Muscle of leg (tissue), 16 donors: ENCODE measurements at places on chromosomes 11 and 22.

DNA sequence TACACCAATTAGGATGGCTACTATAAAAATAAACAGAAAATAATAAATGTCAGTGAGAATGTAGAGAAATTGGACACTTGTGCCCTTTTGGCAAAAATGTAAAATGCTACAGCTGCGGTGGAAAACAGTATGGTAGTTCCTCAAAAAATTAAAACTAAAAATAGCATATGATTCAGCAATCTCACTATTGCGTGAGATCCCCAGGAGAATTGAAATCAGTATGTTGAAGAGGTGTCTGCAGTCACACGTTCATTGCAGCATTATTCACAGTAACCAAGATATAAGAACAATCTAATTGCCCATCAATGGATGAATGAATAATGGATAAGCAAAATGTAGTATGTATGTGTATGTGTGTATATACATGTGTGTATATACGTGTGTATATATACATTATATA is 6.8 kb downstream of the OR52N2 start:
- H3K27me3 ChIP-seq: no peaks in the 10 kb centered on the region
- no peaks in the 10 kb centered on the region for H3K36me3 ChIP-seq
- no peaks in the 10 kb centered on the region for H3K4me1 ChIP-seq
- DNase-seq: peak; percentile 20

DNA sequence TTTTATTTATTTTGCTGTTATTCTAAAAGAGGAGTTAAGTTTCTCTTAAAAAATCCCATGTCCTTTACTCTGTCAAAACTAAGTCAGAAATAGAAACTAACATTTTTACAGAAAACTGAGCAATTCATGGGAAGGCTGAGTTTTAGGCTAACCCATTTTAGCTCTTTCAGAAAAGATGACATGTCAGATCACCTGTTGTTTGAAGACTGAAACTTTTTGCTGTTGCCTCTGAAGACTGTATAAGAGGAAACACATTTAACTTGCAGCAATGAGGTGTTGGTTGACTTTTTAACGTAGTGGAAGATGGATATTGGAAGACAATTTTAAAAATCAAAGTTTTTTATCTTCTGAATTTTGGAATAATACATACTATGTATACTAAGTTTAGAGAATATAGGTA is 115.4 kb downstream of the METTL15 start:
- no peaks in the 10 kb centered on the region for H3K4me1 ChIP-seq
- no peak for DNase-seq
- no peak overlapping the region for H3K27ac ChIP-seq
- H3K36me3 ChIP-seq: no peaks in the 10 kb centered on the region
- no peak overlapping the region for H3K4me3 ChIP-seq
- H3K27me3 ChIP-seq: no peaks in the 10 kb centered on the region

DNA sequence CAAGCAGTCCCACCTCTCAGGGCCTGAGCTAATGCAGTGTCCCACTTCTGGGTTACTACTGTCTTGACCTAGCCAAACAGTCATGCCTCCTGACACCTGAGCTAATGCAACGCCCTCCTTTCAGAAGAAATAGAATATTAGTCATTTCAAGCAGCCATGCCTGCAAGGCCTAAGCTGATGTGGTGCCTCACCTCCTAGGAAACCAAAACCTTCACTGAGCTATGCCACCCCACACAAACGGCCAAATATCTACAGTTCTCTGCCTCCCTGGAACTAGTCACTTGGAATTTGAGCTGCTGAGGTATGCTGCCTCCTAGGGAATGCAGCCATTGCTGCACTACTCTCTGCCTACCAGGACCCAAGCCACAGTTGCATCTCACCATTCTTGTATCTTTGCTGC is 8.3 kb upstream of the MS4A6E start:
- no peak overlapping the region for H3K4me3 ChIP-seq
- no peaks in the 10 kb centered on the region for H3K36me3 ChIP-seq
- no peaks in the 10 kb centered on the region for H3K4me1 ChIP-seq

- DNase-seq: peak; percentile 67
- H3K27ac ChIP-seq: peak within 1 kb of the TSS; percentile 74
- peaks cover 21% of the 10 kb centered on the region for H3K4me1 ChIP-seq
- peak within 1 kb of the TSS; percentile 60 for H3K4me3 ChIP-seq
- H3K27me3 ChIP-seq: peaks cover 28% of the 10 kb centered on the region
These were observed at the start of gene LAYN for GRCh38 chr11:111540114-111540936. TSS of gene LAYN (plus strand) at chr11:111540720. CDS start at chr11:111540844, 124 bp downstream.

DNA sequence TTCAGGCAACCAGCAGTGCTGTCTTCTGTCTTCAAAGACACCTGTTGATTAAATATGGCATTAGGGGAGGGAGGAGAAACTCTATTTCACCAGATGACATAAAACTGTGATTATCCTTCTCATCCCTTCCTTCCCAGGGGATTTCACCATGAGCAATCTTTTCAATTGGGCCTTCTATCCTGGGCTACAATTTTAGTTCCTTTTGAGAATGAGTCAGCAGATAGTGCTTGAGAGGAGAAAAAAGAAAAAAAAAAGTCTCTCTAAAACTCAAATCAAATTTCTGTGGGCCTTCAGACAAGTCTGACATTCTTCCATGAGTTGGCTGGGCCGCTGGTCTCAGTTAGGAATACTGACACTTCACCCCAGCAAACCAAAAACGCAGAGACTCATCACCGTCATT is 7.2 kb downstream of the FLI1 start:
- no peak overlapping the region for H3K4me3 ChIP-seq
- H3K27me3 ChIP-seq: peaks cover 16% of the 10 kb centered on the region
- no peaks in the 10 kb centered on the region for H3K4me1 ChIP-seq
- no peak for DNase-seq

- peaks cover 19% of the 10 kb centered on the region for H3K4me1 ChIP-seq
- no peak for DNase-seq
- H3K36me3 ChIP-seq: no peaks in the 10 kb centered on the region
- H3K4me3 ChIP-seq: no peak overlapping the region
These were observed 226.6 kb downstream of the ST3GAL4 start for GRCh38 chr11:126581871-126582648.

GRCh38 chr11:102420547-102420946 is 32.0 kb downstream of the TMEM123 start:
- no peak overlapping the region for H3K4me3 ChIP-seq
- H3K27ac ChIP-seq: peak overlapping the region; percentile 69
- H3K27me3 ChIP-seq: no peaks in the 10 kb centered on the region
- H3K36me3 ChIP-seq: no peaks in the 10 kb centered on the region

- no peak overlapping the region for H3K4me3 ChIP-seq
- H3K4me1 ChIP-seq: no peaks in the 10 kb centered on the region
- no peak overlapping the region for H3K27ac ChIP-seq
- DNase-seq: peak; percentile 72
These were observed 38.6 kb upstream of the NOX4 start for GRCh38 chr11:89529626-89530380.
